Esophagus squamous epithelium (tissue), 5 donors: ENCODE measurements at places on chromosomes 11 and 22.

GRCh38 chr11:126701520-126701897 is 299.1 kb downstream of the KIRREL3 start:
- no peak for DNase-seq

- no peak for DNase-seq
Measured at GRCh38 chr22:44700456-44700855, 1.5 kb upstream of the PRR5 start.

- no peak for DNase-seq
Measured at GRCh38 chr11:112118176-112118575, 31.5 kb downstream of the SDHD start.

- no peak for DNase-seq
Measured at GRCh38 chr11:27926486-27926885, 181.5 kb downstream of the KIF18A start.

GRCh38 chr22:30348404-30348803 is 8.3 kb downstream of the SF3A1 start:
- DNase-seq, result no peak

DNA sequence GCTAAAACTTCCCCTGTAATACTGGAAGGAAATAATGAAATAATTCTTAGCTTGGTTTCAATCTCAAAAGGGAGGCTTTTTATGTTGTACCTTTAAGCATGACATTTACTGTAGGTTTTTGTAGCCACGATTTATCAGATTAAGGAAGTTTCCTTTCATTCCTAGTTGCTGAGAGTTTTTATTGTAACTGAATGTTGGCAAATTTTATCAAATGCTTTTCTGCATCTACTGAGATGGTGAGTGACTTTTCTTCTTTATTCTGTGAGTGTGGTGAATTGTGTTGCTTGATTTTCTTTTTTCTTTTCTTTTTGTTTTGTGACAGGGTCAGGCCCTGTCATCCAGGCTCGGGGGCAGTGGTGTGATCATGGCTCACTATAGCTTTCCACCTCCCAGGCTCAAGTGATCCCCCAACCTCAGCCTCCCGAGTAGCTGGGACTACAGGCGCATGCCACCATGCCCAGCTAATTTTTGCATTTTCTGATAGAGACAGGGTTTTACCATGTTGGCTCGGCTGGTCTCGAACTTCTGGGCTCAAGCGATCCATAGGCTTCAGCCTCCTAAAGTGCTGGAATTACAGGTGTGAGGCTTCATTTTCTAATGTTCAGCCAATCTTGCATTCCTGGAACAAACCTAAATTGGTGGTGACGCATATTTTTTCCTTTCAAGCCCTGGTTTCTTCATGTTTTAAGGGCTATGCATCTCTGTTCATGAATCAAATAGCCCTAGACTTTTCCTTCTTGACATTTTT is 26.2 kb downstream of the SUSD2 start:
- no peak for DNase-seq

GRCh38 chr11:8814923-8815240 is 96.1 kb upstream of the AKIP1 start:
- DNase-seq, result no peak

GRCh38 chr11:120780239-120780638 is 243.7 kb upstream of the TBCEL start:
- no peak for DNase-seq

DNA sequence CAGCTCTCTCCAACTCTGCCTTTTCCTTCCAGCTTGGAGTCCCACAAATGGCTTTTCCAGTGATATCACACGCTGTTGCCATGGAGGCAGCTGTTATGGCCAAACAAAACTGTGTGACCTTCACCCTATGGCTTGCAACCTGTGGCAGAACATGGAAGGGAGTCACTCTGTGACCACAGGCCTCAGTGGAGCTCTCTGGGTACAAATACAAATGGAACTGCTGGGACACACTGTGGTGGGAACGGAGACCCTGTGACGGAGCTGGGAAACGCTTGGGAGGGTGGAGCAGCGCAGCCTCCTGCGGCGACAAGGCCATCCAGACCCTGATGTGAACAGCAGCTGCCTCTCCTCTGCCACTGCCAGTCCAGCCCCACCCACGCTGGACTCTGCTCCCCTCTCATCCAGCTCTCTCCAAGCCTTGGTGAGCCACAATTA is 162.5 kb downstream of the ETS1 start:
- no peak for DNase-seq

DNA sequence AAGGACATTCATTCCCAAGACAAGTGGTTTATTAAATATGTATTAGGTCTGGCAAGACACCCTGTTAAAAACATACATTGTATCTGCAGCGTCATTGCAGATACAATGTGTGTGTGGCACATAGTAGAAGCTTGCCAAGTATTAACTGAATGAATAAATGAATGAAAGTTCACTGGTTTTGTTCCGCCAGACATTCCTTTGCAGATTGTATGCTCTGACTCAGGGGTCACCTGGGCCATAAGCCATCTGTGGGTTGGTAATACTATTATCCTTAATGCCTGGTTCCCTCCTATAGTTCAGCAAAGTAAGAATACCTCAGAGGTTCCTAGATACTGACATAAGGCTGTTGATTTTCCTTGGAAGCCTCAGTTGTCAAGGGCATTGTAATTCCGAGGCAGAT is 377.3 kb upstream of the CCDC90B start:
- no peak for DNase-seq

DNA sequence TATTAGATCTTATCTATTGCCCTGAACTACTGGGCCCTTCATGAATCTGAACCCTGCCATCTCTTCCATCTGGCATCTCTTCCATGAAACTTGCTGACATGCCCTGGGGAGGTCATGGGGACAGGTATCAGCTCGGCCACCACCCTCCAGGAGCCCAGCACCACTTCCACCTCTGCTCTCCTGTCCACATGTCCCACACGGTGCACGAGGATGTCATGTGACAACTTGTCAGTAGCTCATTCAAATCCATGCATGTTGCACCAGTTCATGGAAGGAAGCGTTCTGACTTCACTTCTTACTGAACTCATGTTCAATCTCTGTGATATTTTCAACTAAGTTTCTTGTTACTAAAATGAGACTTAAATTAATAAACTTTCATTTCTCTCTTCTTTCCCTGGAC is 16.6 kb downstream of the YPEL1 start:
- DNase-seq, result no peak

GRCh38 chr11:117980280-117980679 is 5.9 kb upstream of the IL10RA start:
- no peak for DNase-seq
